ENCODE measurements at places on chromosomes 11 and 22.

DNA sequence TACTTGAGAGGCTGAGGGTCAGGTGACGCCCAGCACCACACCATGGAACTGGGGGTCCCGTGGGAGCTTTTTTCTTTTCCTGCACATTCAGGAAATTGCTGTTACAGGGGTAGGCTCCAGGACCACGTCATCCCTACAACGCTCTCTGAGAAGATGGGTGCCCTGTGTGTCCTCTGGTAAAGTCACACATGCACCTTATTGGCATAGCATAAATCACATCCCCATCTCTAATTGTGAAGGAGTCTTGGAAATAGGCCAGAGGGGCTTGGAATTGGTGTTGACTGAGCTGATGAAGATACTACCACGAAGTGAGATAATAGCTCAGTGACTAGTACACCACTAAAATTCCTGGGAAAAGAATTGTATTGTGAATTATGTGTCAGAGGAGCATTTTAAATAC lies 57.6 kb downstream of the TNRC6B start:
- no peak for DNase-seq

DNA sequence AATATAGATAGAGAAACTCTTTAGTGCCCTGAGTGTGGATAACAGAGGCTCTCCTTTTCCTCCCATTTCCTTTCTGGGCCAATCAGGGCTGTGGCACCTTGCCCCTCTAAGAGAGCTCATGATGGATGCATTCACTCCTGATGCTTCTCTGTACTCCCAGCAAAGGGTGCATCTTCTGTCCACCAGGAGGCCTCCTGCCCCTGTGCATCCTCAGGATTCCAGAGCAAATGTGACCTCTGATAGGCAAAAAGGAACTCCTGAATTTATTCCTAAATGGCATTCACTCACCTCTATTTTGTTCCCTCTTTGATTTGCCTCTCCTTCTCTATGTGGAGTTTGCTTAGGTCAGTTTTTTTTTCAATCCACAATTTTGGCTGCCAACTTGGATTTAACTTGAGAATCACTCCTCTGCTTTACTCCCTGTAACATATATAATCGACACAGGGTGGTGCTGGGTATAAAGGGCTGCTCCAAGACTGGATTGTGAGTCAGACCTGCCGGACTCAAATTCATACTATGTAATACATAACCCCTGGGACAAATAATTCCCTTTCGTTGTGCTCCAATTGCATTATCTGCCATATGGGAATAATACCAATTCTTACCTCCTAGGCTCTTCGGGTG lies 1.1 kb upstream of the MRGPRX4 start:
- DNase-seq = peak; percentile 17

DNA sequence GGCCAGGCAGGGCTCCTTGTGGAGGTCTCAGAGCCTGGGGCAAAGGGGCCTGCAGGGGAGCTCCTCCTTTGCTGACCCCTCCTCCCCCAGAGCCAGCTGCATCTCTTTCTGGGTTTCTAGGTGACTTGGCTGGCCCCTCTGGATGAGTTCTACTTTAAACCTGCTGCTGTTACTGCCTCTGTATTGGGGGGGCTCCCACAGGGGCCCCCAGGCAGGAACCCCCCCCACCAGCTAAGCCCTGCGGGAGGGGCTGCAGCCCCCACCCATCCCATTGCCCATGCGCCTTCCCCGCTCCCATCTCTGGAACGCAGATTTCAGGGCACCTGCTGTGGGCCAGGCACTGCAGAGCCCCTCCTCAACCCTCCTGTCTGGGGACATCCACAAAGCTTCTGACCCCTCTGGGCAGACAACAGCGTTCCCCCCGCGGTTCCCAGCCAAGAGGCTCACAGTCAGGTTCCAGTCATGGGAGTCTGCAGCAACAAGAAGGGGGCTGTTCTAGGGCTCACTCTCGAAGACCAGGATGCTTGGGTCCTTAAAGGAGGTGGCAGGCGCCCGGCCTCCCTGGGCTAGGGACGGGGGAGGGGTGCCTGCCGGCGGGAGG lies 815 bp upstream of the PLCB3 start:
- DNase-seq = no peak

- no peak for DNase-seq
Measured at GRCh38 chr11:27375370-27375769, 12.4 kb upstream of the CCDC34 start.

- DNase-seq = no peak
Measured at GRCh38 chr11:47991266-47991830, 11.0 kb downstream of the PTPRJ start.

DNA sequence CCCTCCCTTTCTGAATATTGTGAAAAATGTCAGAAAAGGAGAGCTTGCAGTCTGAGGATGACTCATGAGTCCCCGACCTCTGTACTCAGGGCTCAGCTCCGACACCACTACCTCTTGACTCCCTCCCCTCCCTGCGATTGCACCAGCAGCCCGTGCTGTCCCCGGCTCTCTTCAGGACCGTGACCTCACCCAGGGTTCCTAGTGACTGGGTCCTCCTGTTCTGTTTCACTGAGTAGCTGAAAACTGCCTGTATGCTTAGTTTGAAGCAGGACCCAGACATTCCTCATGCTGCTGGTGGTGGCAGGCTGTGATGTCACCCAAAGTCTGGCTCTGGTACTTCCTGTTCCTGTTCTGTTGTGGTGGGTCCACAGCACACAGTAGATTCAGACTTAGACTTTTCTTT lies 11.7 kb downstream of the PHRF1 start:
- DNase-seq = no peak

Measured in midbrain (tissue), 1 donor.